ENCODE measurements at places on chromosomes 11 and 22.

DNA sequence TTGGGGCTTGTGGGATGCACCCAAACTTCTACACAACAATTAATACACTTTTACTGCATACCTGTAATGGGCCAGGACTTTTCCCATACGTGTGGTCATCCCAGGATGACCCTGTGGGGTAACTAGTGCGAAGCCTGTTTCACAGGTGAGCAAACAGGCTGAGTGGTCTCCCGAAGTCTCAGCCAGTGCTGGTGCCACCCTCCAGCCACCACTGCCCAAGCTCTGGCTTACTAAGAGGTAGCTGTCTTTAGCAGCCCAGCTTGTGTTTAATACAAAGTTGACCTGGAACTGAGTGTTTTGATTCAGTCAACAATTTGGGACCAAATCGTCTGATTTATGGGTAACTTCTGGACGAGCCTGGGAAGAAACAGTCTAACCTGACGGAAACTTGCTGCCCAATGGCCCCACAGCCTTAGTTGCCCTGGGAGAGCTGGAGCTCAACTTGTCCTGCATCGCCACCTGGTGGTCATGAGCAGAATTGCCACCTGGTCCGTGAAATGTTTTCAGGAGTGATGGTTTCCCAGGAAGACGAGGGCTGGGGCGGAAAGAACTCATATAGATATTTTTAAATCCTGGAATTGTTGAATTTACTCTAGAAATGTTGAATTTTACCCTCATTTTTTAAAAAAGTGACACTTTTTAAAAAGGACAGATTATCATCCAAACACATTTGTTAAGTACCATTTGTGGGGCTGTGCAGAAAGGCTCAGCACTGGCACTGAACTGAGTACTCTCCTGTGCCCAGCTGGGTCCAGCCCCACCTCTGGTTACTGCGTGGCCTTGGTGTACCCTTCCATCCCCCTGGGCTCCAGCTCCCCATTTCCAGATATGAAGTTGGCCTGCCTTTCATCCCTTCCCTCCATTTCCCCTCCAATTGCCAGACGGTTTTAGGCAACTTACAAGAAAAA is 95.5 kb upstream of the PARVA start:
- DNase-seq = no peak

- DNase-seq = no peak
Measured at GRCh38 chr11:19984048-19984742, 176.1 kb downstream of the DBX1 start.

DNA sequence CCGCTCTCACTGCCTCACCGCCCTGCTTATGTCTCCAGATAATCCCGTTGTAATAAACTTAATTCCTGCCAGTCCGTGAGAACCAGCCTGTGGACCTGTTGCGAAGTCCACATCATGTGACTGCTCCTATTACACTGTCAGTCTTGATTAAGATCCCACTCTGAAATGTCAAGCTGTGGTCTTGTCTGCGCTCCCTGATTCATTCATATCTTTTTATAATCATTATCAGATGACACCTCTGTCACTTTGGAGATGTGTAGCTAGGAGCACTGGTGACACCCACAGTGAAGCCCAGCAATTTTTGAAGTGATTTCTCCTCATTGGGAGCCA is 377.3 kb downstream of the TBC1D22A start:
- no peak for DNase-seq

- no peak for DNase-seq
Measured at GRCh38 chr22:30416403-30416802, 9.2 kb upstream of the MTFP1 start.

DNA sequence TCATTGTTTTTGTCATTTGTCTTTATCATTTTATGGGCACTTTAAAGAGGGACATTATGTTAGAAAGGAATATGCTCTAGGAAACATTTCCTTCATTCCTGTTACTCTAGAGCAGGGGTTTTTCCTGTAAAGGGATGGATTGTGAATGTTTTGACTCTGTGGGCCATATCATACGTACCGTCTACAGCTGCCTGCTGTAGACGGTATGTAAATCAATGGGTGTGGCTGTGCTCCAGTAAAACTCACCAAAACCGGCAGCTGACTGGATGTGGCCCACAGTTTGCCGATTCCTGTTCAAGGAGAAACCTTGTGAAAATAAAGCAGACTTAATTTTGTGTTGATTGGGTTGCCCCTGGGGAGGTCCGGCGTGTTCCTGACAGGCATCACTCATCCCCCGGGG is 7.3 kb downstream of the IGHMBP2 start:
- no peak for DNase-seq

DNA sequence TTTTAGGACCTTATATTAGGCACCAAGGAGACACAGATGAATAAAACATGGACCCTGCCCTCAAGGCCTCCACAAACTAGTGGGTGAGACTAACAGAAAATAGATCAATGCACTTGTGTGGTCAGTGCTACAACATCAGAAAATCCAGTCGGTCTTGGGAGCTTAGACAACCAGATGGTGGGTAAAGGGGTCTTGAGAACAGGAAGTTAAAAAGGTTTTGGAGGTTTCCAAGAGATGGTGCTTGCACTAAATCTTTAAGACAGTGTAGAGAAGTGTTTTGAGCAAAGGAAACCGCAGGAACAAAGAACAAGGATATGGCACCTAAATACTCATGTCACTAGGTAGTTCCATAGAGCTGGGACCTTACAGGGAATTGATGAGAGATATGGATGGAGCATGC is 56.2 kb downstream of the GALNT18 start:
- DNase-seq = no peak

DNA sequence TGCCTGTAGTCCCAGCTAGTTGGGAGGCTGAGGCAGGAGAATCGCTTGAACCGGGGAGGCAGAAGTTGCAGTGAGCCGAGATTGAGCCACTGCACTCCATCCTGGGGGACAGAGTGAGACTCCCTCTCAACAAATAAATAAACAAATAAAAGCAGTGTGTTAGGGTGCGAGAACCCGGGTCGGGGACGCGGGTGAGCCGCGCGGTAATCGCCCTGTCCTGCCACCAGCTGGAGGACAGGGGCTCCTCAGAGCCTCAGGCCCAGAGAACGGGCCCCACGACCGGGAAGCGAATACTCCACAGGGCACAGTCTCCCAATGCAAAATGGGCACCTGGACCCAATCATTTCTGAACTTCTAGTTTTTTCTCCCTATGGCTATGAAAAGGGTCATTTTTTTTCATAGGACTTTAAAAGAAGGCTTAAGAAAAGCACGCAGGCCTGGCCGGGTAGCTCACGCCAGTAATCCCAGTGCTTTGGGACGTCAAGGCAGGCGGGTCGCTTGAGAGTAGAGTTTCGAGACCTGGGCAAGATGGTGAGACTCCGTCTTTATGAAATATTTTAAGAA is 744 bp upstream of the MCM5 start:
- no peak for DNase-seq

- no peak for DNase-seq
Measured at GRCh38 chr11:19435306-19435989, 194.7 kb upstream of the E2F8 start.

- no peak for DNase-seq
Measured at GRCh38 chr11:2424811-2425495, 19.4 kb downstream of the TRPM5 start.

DNA sequence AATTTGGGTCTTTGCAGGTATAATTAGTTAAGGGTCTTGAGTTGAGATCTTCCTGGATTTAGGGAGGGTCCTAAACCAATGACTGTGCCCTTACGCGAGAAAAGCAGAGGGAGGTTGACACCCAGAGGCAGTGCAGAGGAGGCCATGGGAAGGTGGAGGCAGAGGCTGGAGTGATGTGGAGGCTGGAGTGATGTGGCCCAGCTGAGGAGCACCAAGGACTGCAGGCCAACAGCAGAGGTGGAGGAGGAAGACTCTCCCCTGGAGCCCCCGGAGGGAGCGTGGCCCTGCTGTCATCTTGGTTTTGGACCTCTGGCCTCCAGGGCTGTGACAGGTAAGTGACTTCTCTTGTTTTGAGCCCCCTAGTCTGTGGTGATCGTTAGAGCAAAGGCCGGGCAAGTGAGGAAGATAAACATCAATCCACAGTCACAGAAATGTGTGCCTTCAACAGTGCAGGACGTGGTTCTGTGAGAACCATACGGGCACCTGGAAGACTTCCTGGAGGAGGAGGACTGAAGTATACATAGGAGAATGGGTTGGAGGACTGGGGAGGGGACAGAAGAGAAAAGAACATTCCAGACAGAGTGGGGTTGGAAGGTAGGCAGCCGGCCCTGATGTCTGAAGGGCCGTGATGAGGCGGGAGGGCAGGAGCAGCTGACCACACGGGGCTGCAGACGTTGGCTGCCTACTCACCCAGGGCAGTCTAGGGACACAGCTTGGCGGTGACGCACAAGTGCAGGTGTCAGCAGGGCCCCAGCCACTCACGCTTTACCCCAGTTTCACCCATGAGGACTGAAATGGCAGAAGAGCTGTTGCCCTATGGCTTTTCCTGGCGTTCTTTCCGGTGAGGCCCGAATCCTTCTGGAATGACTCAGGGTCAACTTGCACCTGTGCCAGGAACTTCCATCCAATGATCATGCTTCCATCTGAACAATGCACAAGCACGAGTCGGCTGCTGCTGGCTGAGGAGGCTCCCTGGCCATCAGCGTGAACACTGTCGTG is 270.2 kb downstream of the CTTN start:
- no peak for DNase-seq

- DNase-seq = no peak
Measured at GRCh38 chr11:113202431-113202830, 112.0 kb upstream of the TTC12 start.

DNA sequence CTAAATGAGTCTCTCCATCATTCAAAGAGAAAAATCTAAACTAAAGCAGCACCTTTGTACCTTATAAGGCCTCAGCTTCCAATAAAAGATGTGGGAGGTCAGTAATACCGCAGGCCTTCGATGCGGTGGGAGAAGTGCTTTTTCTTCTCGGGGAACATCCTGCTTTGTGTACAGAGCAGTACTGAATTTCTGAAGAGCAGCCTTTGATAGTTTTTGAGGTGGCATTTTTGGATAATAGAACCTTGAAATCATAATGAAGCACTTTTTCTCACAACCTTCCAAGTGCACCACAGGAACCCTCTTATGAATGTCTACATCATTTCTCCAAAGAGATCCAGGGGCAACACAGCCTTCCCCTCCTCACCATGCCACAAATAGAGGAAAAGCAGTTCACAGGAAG is 39.6 kb downstream of the LRRC4C start:
- DNase-seq = no peak

DNA sequence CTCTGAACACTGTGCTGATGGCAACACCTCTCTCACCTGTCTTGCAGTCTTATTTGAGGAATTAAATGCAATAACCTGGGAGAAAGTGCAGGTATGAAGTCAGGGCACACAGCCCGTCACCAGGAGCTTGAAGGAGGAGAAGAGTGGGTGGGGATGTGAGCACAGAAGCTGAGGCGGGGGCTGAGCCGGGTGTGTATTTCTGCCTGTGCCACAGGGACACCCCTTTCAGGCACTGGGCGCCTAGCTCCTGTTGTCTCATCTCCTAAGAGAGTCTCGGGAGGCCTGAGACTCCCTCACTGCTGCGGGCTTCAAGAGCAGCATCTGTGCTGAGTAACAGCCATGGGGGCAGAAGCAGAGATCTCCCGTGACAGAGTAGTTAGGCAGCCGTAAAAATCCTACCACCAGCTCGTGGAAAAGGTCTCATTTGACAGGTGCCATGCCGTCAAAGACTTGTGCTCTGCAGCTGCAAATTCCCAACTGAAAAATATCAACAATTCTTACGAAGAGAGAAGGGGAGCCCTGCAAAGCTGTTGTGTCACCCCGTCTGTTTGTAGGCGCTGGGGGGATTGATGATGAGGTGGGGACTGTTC is 26.8 kb downstream of the PARVB start:
- DNase-seq = no peak

DNA sequence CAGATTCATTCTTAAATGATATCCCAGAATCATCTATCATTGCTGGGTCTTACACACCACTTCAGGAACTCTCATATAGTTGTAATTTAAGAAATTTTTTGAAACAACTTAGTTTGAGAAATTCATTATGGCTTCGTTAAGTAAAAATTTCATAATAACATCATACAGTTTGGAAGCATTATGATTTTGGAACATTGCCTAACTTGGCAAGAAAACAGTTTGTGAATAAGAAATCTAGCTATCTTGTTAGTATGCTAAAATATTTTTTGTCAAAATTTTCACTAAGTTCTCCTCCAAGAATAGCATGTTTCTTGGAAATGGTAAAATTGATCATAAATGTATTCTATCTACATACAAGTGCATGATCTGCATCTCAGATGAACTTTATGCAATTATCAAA is 217.7 kb downstream of the CNTN5 start:
- no peak for DNase-seq

DNA sequence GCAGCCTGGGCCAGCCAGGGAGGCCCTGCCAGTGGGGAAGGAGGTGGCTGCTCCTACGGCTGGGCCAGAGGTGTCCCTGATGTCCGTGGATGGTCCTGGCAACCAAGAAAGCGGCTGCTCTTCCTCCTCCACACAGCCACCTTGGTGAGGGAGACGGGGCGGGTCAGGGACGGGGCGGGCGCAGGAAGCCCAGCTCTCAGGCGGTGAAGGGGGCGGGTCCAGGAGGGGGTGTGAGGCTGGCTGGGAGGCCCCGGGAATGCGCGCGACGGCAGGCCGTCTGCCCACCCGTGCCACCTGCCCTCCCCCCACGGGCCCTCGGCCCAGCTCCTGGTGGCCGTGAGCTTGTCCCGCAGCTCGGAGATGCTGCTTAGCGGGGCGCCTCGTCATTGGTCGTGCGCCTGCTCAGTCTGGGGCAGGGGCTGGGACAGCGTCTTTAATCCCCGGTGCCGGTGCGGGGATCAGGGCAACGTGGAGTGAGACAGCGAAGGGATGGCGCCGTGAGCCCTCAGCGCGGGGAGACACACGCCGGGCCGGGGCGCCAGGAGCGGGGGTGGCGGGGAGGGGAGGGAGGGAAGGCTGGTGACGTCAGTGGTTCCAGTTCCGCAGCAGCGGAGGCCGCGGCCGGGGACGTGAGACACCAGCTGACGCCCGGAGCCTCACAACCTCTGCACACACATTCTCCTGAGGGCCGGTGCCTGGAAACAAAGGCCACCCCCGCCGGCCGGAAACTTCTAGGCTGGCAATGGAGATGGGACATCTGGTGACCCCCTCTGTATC is 6.7 kb upstream of the BRSK2 start:
- no peak for DNase-seq

GRCh38 chr11:14644226-14645014 is 816 bp downstream of the PDE3B start:
- no peak for DNase-seq

GRCh38 chr11:120268686-120269085 is 28.7 kb downstream of the POU2F3 start:
- DNase-seq = no peak

DNA sequence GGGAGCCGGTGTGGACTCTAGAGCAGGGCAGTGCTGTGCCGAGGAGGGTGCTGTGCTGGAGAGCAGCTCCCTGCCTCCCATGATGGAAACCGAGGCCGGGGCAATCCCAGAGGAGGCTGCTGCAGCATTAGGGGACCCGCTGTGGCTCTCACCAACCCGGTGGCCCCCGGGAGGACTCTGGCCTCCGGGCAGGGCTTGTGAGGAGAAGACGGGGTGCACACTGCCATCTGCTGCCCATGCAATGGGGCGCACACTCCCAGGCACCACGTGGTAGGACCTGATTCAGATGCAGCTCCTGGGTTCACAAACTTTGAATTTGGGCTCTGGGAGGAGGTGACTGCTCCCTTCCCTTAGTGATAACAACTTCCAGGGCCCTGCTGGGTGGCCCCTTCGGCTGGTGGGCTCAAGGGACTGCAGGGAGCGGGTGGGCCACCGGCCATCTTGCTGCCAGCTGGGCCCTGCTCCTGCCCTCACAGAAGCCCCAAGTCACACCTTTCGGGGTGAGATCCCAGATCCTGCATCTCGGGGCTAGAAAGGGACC is 93.8 kb upstream of the FGF3 start:
- DNase-seq = no peak
